ENCODE measurements at places on chromosomes 1 and 21. TPM values are rescaled to one million over a fixed set of nuclear protein-coding genes. Genes with fewer than 3 reads are reported as not detected.

UTS2 gene
- total RNA-seq = not detected

EYA3 gene
- 13.3 TPM for total RNA-seq

OR2L2 gene
- not detected for total RNA-seq

DNA sequence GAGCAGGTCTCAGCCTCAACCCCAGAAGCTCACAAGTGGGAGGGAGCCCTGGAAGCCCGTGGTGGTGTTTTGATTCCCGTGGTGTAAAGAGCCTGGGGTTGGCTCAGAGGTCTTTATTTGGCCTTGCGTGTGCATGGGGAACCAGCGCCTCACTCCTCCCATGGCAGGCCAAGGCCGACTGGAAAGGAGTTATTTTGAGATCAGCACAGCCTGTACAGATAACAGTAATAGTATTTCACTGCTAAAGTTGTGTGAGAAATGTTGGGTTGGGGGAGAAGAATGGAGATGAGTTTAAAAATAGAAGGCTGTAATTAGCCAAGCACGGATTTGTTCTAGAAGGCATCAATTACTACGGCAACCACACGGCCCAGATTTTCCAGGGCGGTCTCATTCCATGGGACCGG is 186.5 kb downstream of the DYRK1A start:
- H3K4me3 ChIP-seq = no peak overlapping the region
- H3K36me3 ChIP-seq = no peaks in the 10 kb centered on the region
- H3K27me3 ChIP-seq = no peaks in the 10 kb centered on the region
- peaks cover 8% of the 10 kb centered on the region for H3K4me1 ChIP-seq
- DNase-seq = peak; percentile 63
- peak overlapping the region; percentile 48 for H3K27ac ChIP-seq

DNA sequence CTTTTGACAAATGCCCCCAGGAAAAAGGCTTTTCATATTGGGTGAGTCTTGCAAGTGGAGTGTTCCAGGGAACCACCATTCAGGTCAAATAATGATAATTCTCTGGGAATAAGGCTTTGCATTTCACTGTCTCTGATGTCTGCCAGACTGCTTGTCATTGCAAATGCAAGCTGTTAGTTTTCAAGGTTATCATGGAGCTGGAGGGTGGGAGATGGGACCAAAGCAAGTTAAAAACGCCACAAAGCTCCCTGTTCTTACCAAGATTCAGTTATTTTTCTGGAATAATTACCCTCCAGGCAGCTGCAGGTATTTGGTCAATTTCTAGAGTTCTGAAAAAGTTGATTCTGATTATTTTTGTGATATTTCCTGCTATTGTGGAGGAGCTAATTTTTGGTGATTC is 210.1 kb downstream of the GPR52 start:
- no peak overlapping the region for H3K4me3 ChIP-seq
- no peaks in the 10 kb centered on the region for H3K36me3 ChIP-seq
- DNase-seq = no peak
- H3K27me3 ChIP-seq = no peaks in the 10 kb centered on the region

- no peaks in the 10 kb centered on the region for H3K36me3 ChIP-seq
- no peaks in the 10 kb centered on the region for H3K27me3 ChIP-seq
- H3K4me1 ChIP-seq = no peaks in the 10 kb centered on the region
- no peak overlapping the region for H3K4me3 ChIP-seq
- DNase-seq = no peak
- H3K27ac ChIP-seq = no peak overlapping the region
Observed at GRCh38 chr1:106924360-106924759, 132.1 kb upstream of the PRMT6 start.

DNA sequence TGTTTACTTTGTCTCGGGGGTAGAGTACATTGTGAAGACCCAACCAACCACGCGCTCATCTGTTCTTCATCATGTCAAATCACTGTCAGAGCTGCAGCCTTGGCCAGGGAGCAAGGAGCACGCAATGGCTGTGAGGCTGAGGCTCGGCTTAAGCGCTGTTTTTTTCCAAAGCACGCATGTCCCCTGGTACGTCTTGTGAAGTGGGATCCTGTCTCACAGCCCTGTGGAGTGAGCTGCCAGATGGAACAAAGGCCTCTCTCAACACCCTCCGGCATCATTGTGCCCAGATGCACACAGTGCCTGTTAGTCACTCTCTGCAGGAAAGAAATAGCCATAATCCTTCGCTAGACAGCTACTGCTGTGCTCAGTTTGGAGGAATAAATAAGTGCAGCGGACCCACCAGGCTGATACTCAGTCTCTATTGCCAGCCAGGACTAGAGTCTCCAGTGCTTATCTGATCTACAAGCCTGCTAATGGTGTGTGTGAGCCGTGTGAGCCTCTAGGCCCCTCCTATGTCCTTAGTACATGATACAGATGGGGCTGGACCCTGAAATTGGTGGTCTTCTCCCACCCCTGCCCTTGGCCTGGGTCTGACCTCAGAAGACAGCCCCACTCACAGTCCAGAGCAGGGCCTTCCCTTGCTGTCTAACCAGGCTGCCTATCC is 91.3 kb upstream of the COA6 start:
- DNase-seq = no peak
- H3K27ac ChIP-seq = no peak overlapping the region
- H3K4me3 ChIP-seq = no peak overlapping the region
- no peaks in the 10 kb centered on the region for H3K36me3 ChIP-seq
- no peaks in the 10 kb centered on the region for H3K27me3 ChIP-seq
- no peaks in the 10 kb centered on the region for H3K4me1 ChIP-seq

DNA sequence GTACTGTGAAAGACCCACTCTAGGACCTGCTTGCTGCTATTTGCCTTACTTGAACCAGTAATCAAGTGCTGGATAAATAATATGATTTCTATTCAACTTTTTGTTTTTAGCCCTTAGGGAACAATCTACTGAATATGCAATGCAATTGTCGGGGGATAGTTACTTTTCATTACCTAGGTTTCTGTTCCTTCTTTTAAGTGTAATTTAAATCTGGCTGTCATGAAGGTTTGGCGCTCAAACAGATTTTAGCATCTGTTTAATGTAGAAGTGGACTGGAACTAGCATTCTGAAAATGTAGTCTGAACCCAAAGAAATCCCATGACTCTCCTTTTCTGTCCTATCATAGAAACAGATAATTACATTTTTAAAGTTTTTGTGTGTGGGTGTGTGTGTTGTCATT is 4.8 kb downstream of the MGST3 start:
- no peak overlapping the region for H3K4me3 ChIP-seq

- no peak for DNase-seq
- no peaks in the 10 kb centered on the region for H3K36me3 ChIP-seq
- peaks cover 26% of the 10 kb centered on the region for H3K27me3 ChIP-seq
Observed at GRCh38 chr1:159172614-159173291, 1.3 kb downstream of the CADM3 start.
